NCI-H187 treated with DMSO at 0.1 percent for 48 hours (cell line): ENCODE measurements at places on chromosomes 4 and X.
A peak's percentile ranks its signal among the peaks of the same experiment; 100 is the strongest.

DNA sequence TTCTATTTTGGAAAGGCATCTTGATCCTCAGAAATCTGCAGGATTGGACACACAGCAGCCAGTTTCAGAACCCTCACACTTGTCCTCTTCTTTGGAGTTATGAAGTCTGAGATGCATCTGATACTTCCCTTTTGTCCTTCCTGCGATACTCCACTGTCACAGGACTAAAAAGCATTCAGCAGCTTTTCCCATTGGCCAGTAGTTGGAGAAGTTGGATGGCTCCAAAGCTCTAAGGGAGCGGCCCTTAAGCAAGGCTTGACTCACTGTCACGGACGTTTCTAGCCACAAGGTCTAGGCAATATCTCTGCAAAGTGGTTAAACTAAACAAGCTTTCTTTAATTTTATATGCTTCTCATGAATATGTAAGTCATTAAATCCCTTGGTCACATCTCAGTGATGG lies 417.0 kb downstream of the AFF2 start:
- DNase-seq = no peak

GRCh38 chr4:16636912-16637630 lies 261.4 kb downstream of the LDB2 start:
- DNase-seq = no peak

GRCh38 chr4:26452565-26453531 lies 37.4 kb downstream of the CCKAR start:
- peak; percentile 92 for DNase-seq

GRCh38 chr4:177001271-177002175 lies 208.8 kb upstream of the VEGFC start:
- no peak for DNase-seq

DNA sequence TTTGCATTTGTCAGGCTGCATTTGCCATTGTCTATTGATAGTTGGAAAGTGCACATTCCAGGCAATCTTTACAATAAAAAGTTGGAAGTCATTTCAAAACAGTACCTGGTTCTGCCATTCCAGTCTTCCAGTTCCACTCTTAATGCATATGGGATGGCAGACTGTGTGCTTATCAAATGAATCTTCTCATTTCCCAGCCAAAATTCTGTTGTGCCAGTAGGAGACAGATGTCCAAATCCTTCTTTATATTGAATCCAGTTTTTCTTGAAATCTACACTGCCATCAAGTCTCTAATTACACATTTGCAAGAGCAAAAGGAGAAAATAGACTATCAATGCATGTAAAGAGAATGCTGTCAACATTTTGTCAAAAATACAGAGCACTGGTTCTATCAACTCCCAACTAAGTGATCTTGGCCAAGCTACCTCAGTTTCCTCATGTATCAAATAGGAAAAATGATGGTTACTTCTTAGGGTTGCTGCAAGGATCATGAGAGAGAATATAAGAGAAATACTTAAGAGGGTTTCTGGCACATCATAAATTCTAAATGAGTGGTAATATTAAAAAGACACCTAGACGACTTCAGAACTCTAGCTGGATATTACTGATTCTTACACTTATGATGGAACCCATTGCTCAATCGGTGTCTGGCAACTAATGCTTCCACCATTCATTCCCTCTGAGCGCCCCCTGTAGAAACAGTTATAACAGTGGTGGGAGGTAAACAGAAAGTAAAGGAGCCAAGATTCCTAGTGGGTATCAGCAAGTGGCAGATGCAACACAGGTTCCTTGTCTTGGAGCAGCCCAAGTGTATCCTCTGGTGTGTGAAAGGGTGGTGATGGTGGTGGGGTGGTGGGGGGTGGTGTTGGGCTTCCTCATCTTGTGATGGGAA lies 3.8 kb downstream of the FGG start:
- DNase-seq = no peak

DNA sequence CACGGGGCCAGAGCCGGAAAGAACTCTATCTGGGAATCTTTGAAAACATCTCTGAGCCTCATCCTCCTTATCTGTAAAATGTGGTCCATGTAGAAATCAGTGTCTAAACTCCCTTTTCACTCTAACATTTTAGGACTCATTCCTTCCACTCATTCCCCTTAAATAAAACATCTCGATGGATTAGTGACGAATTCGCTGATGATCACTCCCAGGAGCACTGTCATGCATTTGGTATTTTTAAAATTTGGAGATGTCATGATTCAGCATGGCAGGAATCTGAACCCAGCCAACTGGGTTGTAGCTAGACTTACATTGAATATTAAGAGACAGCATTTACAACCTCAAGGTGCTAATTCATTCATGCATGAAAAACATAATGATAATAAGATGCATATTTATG lies 88.1 kb downstream of the SPANXN3 start:
- no peak for DNase-seq

- DNase-seq = no peak
Measured at GRCh38 chrX:122094611-122095010, 1047.2 kb downstream of the GLUD2 start.

- DNase-seq = no peak
Measured at GRCh38 chrX:97326456-97326855, 442.7 kb downstream of the RPA4 start.

GRCh38 chr4:147617841-147618691 lies 869 bp downstream of the TMEM184C start:
- no peak for DNase-seq

GRCh38 chr4:138099385-138099784 lies 142.8 kb downstream of the SLC7A11 start:
- no peak for DNase-seq

DNA sequence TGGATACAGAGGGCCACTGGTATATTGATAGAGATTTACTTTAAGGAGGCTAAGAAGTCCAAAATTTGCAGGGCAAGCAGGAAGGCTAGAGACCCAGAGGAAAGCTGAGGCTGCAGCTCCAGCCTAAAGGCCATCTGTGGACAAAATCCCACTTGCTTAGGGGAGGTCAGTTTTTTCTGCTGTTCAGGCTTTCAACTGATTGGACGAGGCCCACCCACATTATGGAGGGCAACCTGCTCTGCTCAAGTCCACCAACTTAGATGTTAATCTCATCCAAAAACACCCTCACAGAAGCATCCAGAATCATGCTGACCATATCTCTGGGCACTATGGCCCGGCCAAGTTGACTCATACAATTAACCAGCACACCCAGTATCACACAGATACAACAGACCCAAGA lies 176.3 kb downstream of the EVC2 start:
- DNase-seq = no peak

DNA sequence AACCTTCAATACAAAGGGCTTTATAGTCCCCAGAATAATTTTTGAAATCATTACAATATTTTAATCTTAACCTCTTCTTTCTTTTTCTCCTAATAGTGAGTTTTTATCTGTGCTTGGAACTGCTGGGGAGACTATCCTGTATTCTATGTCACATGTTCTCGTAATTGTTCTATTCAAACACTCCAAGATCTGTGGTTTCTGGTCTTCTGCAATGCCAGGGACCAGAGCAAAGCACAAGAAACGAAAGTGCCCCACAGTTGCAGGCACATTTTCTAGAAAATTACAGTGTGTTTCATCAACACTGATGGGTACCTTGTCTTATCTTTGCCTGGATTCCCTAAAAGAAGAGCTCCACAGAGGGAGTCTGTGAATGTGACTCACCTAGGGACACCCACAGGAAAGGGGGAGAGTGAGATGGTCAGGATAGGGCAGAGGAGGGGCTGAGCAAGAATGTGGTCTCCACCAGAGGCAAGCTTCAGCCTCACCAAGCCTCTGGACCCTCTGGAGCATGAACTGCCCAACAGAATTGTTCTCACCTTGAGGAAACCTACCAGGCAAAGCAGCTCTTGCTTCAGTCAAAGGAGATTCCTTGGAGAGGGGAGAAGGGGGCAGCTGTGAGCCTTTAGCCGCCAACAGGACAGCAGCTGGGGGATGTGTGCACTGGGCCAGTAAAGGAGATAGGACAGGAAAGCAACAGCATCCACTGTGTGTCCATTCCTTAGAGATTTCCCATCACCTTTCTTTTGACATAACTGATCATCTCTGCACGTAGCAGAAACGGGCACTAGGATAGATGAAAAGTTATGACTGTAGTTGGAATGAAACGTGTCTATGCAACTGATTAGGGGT lies 25.9 kb downstream of the UNC5C start:
- DNase-seq = no peak

DNA sequence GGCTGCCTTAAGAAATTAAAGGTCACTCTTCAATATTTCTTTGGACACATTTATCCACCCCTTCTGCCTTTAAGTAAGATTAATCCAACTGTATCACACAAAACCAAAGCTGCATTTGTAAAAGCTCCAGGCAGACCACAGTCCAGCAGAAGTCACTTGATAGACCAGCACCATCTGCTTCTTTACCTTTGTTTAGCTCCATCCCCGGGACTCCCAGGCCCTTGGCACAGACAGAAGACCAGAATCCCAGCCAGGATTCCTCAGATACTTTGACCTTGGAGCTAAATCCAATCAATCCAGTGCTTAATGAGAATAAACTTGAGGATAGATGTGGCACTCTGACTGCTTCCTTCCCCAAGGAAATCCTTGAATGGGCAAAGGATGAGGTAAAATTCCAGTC lies 333.1 kb upstream of the RASGEF1B start:
- no peak for DNase-seq

- no peak for DNase-seq
Measured at GRCh38 chr4:63371001-63371400, 1038.2 kb downstream of the TECRL start.

GRCh38 chrX:150768580-150769190 lies 75.5 kb downstream of the MTMR1 start:
- no peak for DNase-seq

- no peak for DNase-seq
Measured at GRCh38 chrX:120419463-120419862, 49.6 kb downstream of the LAMP2 start.

DNA sequence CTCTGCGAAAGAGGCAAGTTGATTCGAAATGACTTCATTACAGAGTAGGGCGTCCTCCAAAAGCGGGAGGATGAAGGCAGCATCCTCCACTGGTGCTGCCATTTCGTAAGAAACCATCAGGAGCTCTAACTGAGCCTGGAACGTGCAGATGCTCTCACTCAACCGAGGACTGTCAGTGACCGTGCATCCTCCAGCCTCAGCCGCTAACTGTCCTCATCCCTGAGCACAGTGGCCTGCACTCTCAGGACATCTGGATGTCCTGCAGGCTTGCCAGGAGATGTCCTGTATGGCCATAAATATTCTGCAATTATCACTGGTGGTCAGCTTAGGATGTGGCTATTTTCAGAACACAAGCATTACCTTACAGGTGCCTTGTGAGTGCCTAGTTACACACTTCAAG lies 107.1 kb upstream of the ADRA2C start:
- no peak for DNase-seq
